Spinal cord (tissue), 10 donors: ENCODE measurements at places on chromosomes 3 and 15.

- DNase-seq: peak; percentile 17
These were observed 841 bp downstream of the POGLUT1 start for GRCh38 chr3:119469418-119470189.

GRCh38 chr3:177931346-177931745 lies 604.9 kb upstream of the KCNMB2 start:
- DNase-seq: no peak

DNA sequence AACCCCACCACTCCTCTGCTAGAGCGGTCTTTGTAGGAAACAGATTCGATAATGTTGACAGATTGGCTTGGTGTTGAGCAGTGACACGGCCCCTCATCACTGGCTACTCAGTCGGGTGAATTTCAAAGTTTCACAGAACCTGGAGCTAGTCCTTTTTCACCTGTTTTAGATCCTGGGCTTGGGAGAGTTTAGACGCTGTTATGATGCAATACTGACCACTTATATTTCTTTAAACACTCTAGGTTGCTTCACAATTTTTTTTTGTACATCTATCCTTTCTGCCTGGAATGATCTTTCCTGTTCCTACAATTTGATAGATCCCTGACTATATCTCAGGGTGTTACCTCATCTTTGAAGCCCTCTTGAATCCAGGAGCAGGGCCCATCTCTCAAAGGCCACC lies 97.1 kb upstream of the ATP10A start:
- DNase-seq: no peak

- DNase-seq: no peak
These were observed 9.0 kb downstream of the PIF1 start for GRCh38 chr15:64816452-64816851.

DNA sequence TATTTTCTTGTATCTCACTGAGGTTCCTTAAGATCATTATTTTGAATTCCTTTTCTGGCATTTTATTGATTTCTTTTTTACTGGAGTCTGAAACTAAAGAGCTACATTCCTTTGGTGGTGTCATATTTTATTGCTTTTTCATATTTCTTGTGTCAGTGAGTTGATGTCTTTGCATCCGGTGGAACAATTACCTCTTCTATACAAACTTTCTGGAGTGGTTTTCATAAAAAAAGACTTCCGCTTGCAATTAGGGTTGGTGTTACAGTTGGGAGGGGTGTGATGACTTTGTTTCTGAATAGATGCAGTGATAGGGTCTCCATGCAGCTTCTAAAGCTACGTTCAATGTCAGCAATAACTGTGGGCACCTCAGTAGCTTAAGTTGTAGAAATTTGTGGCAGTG lies 181.7 kb downstream of the LPP start:
- DNase-seq: no peak

GRCh38 chr3:36674816-36675215 lies 89.5 kb downstream of the DCLK3 start:
- no peak for DNase-seq

- no peak for DNase-seq
These were observed 43.0 kb downstream of the SLCO3A1 start for GRCh38 chr15:91896341-91897055.

DNA sequence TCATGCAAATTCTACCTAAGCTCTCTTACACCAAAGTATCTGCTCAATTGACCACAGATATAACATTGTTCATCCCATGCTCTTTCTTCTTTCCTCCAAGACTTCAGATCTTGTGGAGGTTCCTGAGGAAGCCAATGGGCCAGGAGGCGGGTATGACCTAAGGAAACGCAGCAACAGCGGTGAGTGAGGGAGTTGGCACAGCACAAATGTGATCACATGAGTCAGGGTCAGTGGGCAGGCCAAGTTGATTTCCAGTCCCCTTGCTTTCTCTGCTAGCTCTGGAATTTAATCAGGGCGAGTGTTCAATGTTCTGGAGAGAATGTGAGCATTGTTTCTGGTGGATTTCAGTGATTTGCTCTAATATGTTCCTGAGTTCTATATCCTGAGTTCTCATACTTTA lies 112.7 kb downstream of the STAC start:
- DNase-seq: no peak

DNA sequence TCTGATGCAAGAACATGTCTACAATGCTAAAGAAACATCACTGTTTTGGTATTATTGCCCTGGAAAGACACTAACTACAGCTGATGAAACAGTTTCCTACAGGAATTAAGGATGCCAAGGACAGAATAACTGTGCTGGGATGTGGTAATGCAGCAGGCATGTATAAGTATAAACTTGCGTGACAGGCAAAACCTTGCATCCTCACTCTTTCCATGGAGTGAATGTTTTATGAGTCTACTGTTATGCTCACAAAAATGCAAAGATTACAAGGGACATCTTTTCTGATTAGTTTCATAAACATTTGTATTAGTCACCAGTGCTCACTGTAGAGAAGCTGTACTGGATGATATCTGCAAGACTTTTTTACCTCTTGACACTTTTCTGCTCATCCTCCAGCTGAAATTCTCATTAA lies 143.6 kb downstream of the NAALADL2 start:
- DNase-seq: no peak

DNA sequence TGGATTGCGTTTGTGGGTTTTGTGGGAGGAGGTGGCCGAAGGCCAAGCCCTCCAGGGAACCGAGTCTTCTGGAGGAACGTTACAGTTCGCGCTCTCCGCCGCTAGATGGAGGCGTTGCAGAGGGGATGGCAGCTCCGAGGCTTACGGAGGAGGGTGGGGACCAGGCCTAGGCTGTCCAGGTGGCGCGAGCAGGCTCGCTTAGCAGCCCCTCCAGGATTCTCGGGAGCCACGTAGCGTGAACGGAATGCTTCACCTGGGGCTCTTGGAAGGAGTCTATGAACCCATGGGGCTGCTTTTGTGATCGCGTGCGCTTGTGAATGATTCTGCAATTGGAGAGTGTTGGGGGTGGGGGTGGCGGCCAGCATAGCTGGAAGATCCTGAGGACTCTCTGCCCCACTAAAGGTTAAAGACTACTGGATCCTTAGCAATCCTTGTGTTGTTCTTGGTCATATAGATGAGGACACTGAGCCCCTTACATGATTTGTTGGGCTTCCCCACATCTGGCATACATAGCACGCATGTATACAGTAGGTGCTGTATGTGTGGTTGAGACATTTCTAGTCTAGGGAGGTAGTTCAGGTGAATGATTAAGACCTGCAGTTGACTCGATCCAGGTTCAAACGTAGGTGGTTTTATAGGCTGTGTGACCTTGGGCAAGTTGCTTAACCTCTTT lies 25.7 kb downstream of the FAM3D start:
- DNase-seq: peak; percentile 64

DNA sequence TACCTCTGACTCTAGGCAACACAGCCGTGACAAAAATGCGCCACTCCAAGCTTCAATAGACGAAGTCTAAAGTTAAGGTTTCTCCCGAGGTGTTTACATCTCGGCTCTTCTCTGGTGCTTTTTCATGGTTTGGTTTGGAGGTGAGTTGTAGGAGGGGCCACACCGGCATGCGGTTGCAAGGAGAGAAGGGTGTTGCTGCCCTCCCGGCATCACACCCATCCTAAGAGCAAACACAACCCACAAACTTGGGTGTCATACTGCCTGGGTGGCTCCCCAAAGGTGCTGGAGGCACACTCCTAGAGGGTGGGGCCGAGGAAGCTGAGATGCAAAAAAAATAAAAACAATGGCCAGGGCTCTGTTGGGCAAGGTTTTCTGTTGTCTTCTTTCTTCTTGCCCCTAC lies 225.2 kb upstream of the ICE2 start:
- DNase-seq: no peak

- DNase-seq: no peak
These were observed 5.0 kb downstream of the CCNDBP1 start for GRCh38 chr15:43190178-43190577.

- DNase-seq: no peak
These were observed 23.1 kb upstream of the MRPS22 start for GRCh38 chr3:139320551-139321309.

DNA sequence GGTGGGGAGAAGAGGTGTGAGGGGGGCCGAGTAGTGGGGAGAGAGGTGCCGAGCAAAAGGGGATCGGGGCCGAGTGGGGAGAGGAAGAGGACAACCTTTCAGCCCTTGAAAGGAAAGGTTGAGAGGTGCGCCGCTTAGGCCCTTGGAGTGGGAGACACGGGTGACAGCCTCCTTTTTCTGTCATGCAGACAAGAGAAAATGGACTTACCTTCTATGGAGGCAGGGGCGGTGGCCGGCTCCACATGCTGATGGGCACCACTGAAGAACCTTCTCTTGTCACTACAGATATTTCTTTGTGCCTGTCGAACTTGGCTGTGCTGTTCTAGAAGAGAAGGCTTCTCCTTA lies 421 bp downstream of the KLHL18 start:
- DNase-seq: no peak

GRCh38 chr3:127421943-127422662 lies 134.3 kb upstream of the PRR20G start:
- no peak for DNase-seq

DNA sequence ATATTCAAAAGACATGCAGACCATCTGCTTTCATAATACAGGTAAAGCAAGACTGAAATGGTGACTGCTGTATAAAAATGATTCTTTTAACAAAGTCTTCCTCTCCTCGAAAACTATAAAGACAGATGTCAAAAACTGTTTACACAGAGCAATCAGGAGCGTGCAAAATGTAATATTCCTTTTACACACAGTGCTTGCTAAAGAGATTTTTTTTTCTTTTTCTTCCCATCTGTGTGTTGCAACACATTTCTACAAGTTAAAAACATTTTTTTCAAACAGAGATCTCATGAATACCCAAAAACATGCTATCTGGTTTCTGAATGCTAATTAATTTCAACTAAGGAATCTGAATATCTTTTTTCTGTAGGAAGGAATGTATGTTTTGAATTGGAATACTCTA lies 22.1 kb downstream of the SATB1 start:
- no peak for DNase-seq

DNA sequence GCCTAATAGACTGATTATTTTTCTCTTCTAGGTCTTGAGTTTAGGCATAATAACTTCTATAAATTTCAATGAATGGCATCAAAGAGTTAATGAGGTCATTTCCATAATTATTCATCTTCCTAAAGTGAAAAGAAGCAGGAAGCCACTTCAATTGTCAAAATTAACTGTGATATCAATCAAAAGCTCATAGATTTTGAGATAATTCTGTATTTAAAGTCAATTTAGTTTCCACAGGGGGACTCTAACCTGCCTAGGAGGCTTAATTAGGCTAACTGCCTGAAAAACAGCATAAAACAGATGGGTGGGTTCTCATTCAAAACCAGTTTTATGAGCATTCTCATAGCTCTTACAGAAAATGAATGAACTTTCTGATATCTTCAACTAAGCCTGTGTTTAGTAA lies 177.8 kb downstream of the OTOL1 start:
- no peak for DNase-seq

- DNase-seq: no peak
These were observed 10.7 kb downstream of the XIRP1 start for GRCh38 chr3:39181408-39182335.
